SW480 (cell line): ENCODE measurements at places on chromosomes 2 and 18.

DNA sequence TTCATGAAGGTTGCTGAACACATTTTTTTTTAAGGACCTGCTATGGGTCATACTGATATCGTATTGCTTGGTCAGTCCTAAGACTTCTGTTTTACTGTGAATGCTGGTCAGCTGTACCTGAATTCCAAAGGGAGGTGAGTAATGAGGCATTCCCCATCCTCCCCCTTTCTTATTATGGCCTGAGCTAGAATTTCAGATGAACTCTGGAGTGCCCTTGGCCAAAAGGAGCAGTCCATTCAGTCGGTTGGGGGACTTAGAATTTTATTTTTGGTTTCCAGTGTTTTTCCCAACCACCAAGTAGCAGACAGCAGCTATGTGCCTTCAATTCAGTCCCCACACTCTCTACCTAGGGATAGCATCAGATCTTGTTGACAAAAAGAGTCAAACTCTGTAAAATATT is 26.9 kb upstream of the PDCL3 start:
- no peak for DNase-seq

DNA sequence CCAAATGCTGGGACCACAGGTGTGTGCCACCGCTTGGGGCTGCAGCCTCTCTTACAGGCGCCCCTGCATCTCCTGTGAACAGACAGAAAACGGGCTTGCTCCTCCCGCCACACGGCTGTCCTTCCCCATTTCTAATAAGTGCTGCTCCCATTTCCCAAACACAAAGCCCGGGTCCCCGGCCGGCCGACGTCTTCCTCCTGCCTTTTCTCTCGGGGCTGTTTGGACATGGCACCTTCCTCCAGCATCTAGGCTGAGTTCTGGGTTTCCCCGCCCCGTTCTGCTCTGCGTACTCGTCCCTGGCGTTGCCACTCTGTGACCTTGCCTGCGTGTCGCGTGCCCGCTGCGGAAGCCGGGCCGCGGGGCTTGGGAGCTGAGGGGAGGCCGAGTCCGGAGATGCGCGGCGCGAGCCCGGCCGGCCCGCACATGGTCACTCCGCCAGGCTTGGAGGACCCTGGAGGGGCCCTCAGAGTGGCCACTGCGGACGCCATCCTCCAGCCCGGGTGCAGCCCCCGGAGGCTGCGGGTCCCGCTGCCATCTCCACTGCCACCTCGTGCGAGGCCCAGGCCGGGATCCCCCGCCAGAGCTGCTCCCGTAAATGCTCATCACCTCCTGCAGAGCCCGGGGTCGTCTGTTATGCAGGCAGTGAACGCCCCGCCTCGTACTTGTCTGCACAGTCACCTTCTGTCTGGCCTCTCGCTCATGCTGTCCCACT is 26.3 kb downstream of the PRELID3A start:
- DNase-seq: no peak

DNA sequence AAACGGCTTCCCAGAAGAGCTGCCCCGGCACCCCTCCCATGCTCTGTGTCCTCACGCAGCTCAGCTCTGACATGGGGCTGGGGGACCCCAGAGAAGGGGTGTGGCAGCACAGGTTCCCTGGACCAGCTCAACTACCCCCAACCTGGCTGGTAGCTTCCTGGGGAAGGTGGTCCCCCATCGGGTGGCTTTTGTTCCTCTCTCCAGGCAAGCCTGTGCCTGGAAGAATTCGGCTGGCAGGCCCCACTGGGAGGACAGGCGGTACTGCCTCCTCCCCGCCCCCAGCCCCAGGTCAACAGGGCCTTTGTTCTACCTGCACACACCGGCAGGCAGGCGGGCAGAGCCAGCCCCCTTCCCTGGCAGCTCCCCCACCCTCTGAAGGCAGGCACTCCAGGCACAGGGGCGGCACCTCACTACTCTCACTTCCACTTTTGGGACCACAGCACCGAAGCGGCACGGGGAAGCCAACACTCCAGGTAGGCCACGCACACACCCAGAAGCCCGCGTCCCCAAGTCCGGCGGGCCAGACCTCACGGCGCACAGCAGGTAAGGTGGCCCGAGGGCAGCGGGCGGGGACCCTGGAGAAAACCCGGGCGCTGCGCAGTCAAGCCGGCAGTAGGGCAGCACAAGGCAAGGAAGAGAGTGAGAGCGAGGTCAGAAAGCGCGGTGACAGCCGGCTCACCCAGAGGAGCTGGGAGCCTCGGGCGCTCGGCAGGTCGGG is 1.3 kb downstream of the HS6ST1 start:
- peak; percentile 11 for DNase-seq

GRCh38 chr2:38671303-38671702 is 5.4 kb downstream of the GALM start:
- no peak for DNase-seq

DNA sequence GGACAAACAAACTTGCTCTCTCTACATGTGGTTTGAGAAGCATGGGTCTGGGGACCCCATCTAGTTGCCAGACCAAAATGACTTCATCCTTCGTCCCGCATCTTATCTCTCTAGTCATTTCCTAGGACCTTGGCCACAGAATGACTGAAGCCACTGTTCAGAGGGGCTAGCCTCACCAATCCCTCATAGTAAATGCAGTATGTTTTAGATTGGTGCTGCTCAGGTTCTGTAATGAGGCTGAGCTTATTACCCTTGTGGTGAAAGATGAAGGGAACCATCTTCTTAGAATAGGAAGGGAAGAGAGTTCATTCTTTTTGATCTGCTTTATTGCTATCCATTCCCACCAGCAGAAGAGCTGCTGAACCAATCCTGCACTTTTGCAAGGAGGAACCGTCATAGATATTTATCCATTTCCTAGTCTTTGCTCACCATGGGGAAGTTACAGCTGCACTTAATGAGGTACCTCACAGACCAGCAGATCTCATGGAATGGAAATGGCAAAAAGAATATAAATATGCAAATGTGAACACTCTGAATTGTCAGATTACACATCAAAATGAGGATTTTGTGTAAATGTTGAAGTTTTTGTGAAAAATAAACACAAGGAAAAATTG is 436.7 kb downstream of the LPIN1 start:
- no peak for DNase-seq

DNA sequence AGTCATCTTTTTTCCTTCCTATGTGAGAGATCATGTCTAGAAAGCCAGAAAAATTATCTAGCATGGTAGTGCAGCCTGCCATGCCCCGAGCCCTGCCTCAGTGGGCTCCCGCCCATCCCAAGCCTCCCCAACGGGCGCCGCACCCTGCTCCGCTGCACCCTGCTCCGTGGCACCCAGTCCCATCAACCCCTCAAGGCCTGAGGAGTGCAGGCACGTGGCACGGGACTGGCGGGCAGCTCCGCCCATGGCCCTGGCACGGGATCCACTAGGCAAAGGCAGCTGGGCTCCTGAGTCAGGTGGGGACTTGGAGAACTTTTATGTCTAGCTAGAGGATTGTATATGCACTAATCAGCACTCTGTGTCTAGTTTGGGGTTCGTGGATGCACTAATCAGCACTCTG is 83.4 kb upstream of the COL3A1 start:
- DNase-seq: no peak

GRCh38 chr2:20675701-20676352 is 8.9 kb downstream of the GDF7 start:
- DNase-seq: peak; percentile 24

DNA sequence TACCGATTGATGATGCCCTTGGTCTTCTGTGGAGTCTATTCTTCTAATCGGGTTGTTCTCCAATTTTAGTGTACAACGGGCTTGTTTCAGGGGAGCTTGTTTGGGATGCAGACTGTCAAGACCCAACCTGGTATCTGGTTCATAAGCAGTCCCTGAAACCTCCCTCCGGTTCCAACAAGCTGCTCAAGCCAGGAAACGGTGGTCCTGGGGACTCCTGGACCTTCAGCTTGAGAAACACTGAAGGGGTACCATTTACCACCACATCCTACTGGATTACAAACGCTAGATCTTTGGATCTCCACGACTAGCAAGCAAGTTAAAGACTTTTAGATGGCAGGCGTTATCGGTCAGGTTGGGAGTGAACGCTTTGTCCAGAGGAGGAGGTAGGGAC is 2.0 kb downstream of the BCL2 start:
- DNase-seq: no peak

DNA sequence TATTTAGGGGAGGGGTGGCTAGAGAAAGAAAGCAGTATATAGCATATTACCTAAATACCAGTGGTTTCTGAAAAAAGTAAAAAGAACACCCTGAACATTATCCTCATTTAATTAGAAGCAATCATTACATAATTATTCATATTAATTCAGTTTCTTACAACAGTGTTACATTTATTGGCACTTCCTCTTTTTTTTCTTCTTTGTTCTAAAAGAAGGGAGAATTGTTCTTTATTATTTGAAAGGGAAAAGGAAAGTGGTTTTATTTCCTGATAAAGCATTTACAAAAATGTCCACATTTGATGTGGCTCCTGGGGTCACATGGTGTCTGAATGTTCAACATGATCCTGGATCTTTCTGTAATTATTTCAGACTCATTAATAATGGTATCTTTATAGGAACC is 254.9 kb upstream of the ZEB2 start:
- no peak for DNase-seq

GRCh38 chr18:56036741-56037140 is 448.7 kb upstream of the TCF4 start:
- DNase-seq: no peak

- no peak for DNase-seq
Measured at GRCh38 chr2:29455200-29455860, 340.1 kb downstream of the CLIP4 start.

GRCh38 chr2:236802862-236803261 is 233.2 kb downstream of the ACKR3 start:
- DNase-seq: no peak

- DNase-seq: no peak
Measured at GRCh38 chr2:208358758-208359631, 47.6 kb upstream of the PTH2R start.

- no peak for DNase-seq
Measured at GRCh38 chr2:182496596-182496995, 69.8 kb upstream of the PDE1A start.

- no peak for DNase-seq
Measured at GRCh38 chr2:113857464-113857863, 32.4 kb upstream of the ACTR3 start.

GRCh38 chr2:80703532-80703931 is 399.0 kb upstream of the LRRTM1 start:
- no peak for DNase-seq

DNA sequence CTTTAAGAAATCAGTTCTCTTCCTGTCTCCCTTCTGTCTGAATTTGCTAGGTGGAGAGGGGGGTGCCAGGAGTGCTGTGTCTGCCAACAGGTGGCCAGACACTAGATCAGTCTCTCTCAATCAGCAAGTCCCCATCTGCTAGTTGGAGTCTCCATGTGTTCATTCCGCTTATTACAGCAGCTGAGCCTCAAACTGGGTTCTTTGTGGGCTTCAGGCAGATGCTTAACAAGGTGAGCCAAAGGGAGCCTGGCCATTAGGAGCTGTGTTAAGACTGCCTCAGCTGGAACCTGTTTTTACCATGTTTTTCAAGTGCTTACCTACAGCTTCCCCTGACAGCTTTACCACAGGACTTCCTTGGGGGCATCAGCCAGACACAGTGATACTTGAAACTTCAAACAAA is 401.9 kb downstream of the LRP1B start:
- no peak for DNase-seq

GRCh38 chr2:191202209-191202721 is 42.9 kb upstream of the MYO1B start:
- no peak for DNase-seq

GRCh38 chr18:43279015-43279744 is 1.9 kb upstream of the SYT4 start:
- peak; percentile 12 for DNase-seq

DNA sequence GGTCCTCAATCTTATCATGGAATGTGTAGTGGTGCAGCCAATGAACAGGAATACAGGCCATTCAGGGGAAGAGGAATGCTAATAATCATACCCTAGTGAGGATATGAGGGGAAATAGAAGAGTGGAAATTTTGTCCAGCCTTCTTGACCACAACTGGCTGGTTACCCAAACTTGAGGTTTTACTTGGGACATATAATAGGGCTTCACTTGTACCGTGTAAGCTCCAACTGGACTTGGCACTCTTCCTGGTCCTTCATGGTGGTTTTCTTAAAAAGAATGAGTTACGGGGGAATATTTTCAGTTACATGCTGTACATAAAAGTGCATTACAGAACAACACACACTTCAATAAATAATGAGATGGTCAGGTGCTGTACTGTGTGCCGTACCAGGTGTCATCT is 234.9 kb upstream of the RASGRP3 start:
- no peak for DNase-seq

DNA sequence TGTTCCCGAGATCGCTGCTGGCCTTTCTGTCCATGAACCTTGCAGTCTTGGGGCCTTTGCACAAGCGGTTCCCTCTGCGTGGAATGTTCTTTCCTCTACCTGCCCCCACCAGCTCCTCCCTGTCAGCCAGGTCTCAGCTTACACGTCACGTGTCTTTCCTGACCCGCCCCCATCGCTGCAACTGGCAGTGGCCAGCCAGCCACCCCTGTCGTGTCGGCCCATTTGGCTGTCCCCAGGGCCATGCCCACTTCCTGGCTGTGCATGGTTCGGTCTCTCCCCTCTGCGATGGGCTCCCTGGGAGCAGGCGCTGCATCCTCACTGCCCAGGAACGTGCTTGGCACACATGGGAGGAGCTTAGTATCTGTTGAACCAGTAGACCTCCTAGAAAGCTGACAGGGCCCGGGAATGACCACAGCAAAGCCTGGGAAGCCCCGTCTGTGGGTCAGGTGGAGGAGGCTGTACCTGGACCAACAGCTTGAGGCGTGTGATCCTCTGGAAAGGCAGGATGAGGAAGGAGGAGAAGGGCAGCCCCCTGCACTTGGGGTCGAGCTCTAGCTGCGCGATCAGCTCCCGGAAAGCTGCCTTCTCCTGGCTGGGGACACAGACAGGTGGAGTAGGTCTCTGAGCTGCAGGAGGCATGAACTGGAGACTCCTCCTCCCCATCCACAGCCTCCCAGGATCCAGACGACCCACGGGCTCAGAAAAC is 21.0 kb downstream of the SNORC start:
- DNase-seq: peak; percentile 85

- DNase-seq: no peak
Measured at GRCh38 chr18:42005782-42006181, 50.7 kb downstream of the PIK3C3 start.

DNA sequence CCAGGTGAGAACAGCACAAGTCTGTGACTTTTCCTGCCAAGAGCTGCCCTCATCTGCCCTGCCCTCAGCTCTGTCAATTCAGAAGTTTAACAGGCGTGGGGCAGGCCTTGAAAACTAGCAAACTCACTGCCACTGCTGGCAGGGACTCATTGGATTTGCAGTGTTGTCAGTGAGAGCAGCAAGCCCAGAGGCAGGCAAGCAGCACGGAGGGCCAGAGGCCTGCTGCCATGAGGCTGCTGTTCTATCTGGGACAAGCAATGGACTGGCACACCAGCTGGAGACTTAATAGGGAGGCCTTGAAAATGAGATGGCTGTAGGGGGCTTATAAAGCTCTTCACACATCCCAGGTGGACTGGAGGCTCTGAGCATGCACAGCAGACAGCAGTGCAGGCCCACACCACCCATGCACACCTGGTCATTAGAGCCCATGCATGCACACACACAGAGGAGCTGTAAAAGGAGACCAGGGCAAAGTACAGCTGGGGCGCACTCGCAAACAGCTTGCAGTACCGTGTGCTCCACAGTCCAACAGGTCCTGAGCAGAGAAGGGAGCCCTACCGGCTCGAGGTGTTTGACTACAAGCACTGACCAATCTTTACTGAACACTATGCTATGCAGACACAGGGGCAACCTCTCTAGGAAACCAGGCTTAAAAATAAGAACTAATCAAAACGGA is 28.7 kb downstream of the MGAT4A start:
- DNase-seq: peak; percentile 55

- no peak for DNase-seq
Measured at GRCh38 chr2:241064802-241065354, 37.2 kb downstream of the MTERF4 start.

GRCh38 chr2:130327703-130328527 is 14.8 kb upstream of the IMP4 start:
- DNase-seq: peak; percentile 25

GRCh38 chr2:195486520-195486919 is 170.5 kb upstream of the SLC39A10 start:
- DNase-seq: peak; percentile 47
